ENCODE measurements at places on chromosomes 5 and 9. TPM values are rescaled to one million over a fixed set of nuclear protein-coding genes. Genes with fewer than 3 reads are reported as not detected.

Gene LIX1
- total RNA-seq = not detected

Gene IGFBPL1
- total RNA-seq = not detected

Gene PCDHA7
- 0.18 TPM for total RNA-seq

Gene SLC6A3
- not detected for total RNA-seq

Gene SLC34A3
- total RNA-seq = not detected

Gene C7
- 2.4 TPM for total RNA-seq

Gene TBCA
- 344 TPM for total RNA-seq

Gene CTNND2
- 1.9 TPM for total RNA-seq

Gene MEF2C
- total RNA-seq = 38.6 TPM

Gene CYSRT1
- total RNA-seq = 0.49 TPM

Gene CCDC171
- 13.3 TPM for total RNA-seq

Data from fibroblast of the aortic adventitia (primary cell).